ENCODE measurements at places on chromosomes 2 and 18.

DNA sequence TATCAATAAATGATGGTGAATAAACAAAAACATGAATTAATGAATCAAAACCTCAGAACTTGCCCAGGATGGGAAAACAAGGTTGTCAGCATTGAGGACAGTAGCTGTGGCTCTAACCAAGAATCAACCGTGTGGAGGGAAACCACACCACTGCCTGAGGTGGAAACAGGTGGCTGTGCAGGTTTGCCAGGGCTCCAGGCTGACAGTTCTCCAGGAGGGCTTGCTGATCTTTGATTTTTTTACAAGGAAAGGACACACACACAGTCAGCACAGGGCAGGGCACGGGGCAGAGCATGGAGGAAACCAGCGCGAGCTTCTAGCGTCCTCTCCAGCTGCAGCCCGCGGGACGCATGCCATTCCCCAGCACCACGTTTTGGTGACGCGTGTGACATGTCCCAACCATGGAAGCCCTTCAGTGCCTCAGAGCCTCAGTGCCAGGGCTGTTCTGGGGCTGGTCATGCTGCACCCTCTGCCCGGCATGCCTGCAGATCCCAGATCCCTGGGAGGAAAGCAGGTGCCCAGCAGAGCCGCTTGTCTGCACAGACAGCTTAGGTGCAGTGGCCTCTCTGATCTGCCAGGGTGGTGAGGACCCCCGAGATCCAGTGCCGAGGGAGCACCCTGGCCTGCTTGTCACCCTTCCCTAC lies 15.8 kb upstream of the AGXT start:
- DNase-seq: no peak

GRCh38 chr2:203824603-203825002 lies 43.0 kb upstream of the CTLA4 start:
- DNase-seq: no peak

DNA sequence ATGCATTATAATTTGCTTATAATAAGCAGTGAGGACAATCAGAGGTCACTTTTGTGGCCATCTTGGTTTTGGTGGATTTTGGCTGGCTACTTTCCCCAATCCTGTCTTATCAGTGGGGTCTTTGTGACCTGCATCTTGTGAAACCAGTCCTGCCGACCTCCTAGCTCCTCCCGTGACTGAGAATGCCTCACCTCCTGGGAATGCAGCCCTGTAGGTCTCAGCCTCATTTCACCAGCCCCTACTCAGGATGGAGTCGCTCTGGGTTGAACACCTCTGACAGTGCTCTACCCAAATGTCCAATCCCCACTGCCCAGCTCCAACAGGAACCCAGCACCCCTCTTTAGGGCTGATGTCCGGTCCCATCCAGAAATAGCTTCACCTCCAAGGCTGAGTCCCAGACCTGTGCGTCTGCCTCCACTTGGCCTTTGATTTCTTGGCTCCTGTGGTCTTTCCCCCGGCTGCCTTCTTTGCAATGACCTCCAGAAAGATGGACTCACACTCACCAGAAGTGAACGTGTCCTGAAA lies 31.3 kb upstream of the PXDN start:
- no peak for DNase-seq

GRCh38 chr18:24446453-24446852 lies 14.0 kb upstream of the HRH4 start:
- DNase-seq: no peak

DNA sequence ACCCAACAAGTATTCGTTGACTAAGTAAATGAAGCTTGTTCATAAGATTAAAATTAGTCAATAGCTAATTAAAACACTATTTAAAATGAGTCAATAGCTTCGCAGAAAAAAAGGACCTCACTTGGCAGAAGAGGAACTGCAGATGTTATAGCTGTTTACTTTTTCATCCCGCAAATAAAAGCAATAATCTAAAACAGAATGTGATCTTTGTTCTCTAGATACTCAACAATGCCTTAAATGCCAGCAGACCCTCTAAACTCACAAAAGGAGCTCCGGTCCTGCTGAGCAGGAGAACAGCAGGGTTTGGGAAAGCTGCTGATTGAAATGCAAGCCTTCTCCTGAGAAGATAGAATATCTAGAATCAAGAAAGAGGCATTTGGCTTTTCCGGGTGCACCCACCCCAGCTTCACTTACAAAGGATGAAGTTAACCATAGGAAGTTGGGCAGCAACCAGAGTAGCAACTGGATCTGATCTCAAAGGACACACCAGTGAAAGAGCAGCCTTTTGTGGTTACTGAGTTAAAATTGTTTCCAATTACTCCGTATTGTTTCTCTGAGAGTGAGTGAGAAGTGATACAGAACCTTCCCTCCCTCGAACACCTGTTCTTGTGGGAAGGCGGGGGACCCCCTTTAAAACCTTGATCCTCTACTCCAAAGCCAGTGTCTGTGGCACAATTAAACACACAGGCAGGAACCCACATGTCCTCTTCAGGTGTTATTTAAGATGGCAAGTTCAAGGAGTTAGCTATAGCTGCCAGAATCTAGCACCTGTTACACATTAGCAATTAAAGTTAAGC lies 6.8 kb downstream of the CCBE1 start:
- DNase-seq: no peak

- DNase-seq: no peak
Measured at GRCh38 chr2:214328941-214329340, 81.9 kb upstream of the VWC2L start.

DNA sequence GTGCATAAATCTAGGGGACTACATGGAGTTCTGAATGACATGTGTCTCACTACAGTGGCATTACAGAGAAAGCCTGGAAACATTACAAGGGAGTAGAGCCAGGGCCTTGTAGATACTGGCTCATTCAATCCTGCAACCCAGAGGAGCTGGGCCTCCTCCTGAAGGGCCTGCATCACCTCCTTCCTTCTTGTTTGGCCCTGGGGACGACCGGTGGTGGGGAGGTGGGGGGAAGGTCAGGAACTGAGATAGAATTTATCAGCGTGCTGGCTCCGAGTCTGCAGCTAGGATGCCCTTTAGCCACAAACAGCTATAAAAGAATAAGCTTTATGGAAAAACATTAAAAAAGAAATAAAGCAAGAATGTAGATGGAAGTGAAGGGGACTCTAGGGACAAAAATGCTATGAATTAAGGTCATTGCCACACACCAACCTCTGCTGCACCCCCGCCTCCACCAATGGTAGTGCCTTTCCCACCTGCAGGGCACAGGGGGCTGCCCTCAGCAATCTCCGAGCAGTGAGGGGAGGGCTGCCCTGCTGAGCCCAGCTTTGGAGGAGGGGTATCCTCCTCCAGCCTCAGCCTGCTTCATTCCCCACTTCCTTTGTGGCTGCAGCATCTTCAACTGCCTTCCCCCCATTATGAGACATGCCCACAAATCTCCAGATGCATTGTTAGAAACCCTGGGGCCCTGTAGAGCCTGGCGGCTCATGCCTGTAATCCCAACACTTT lies 149.0 kb downstream of the MSH2 start:
- DNase-seq: no peak

DNA sequence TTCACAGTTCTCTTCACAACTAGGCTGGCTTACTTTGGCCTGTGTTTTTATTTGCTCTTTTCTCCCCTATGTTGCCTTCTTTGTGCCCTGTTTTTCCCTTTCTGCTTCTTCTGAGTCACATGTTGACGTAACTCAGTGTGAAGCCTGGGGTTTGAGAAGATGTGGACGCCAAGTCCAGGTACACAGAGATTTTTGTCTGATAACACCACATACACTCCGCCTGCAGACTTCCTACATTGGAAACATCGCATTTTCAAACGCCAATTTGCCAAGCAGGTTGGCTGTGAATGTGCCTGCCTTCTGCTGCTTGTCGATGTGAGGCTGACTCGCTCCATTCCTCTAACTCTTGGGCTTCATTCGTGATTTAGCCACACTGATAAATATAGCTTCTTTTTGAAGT lies 62.6 kb upstream of the FN1 start:
- no peak for DNase-seq

- no peak for DNase-seq
Measured at GRCh38 chr2:27060323-27060722, 8.9 kb downstream of the AGBL5 start.

GRCh38 chr18:79367989-79368388 lies 27.7 kb upstream of the NFATC1 start:
- no peak for DNase-seq

- no peak for DNase-seq
Measured at GRCh38 chr2:101461381-101461780, 13.5 kb downstream of the RFX8 start.

DNA sequence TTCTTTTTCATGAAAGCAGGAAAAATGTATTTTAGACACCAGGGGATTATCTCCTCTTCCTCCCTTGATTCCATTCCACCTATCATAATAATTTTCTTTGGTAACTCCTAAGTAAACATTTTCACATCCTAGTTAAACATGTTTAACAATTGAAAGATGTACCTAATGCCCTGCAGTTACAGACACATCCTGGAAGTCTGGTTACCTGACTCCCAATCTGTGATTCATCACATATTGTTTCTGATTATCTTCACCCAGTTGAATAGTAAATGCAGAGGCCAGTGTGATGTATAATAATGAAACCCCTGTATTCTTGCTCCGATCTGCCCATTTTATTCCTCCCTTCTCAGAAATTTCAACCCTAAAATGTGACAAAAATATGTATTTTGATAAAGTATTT lies 1237.6 kb upstream of the LRRTM1 start:
- DNase-seq: no peak

DNA sequence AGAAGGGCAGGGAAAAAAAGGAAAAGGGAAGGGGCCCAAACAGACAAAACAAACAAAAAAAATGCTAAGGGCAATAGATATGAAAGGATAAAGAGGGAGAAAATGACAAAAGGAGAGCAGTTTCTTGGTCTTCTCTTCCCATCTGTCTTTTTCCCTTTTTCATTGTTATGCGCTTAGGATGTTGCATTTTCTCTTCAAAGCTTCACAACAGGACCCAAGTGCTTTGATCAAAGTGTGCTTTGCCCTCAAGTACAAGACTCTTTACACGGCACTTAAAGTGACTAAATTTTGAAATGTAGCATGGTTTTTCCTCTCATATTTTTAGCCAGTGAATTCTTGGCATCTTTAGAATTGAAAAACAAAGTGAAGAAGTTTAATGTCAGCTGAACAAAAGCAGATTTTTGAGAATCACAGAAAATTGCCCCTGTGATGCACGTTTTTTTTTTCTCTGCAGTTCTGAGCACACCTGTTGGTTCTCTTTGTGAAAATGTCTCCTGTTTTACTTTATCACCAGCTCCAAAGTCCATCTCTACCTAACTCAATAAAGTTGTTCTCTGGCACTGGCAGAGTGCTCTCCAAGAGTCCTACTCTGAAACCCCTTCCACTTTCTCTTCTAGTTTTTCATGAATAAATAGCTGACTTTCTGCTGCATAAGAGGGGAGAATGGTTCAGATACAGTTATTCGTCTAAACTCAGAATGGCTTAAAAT lies 126.6 kb downstream of the KCNH7 start:
- no peak for DNase-seq

- peak; percentile 35 for DNase-seq
Measured at GRCh38 chr2:152047824-152048471, 50.9 kb downstream of the CACNB4 start.

- no peak for DNase-seq
Measured at GRCh38 chr2:123670286-123670685, 354.8 kb upstream of the CNTNAP5 start.

GRCh38 chr2:47344890-47345589 lies 57.9 kb upstream of the MSH2 start:
- peak; percentile 59 for DNase-seq

DNA sequence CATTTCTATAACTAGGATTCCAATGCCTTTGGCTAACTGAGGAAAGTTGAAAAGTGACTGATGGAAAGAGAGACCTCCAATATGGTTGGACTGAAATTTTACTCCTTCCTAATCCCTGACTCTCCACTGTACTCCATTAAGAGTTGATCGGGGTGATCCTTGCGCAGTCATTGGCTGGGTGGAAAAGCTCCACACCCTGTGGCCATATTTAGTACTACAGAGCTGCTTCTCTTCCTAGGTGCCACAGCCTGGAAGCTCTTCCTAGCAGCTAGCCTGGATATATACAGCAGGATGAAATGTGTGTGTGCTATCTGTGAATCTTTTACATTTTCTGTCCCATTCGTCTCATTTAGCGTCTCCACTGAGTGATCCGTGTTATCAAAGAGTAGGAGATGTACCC lies 71.2 kb downstream of the MEP1B start:
- no peak for DNase-seq

GRCh38 chr18:56421647-56422046 lies 216.7 kb downstream of the TXNL1 start:
- DNase-seq: no peak

DNA sequence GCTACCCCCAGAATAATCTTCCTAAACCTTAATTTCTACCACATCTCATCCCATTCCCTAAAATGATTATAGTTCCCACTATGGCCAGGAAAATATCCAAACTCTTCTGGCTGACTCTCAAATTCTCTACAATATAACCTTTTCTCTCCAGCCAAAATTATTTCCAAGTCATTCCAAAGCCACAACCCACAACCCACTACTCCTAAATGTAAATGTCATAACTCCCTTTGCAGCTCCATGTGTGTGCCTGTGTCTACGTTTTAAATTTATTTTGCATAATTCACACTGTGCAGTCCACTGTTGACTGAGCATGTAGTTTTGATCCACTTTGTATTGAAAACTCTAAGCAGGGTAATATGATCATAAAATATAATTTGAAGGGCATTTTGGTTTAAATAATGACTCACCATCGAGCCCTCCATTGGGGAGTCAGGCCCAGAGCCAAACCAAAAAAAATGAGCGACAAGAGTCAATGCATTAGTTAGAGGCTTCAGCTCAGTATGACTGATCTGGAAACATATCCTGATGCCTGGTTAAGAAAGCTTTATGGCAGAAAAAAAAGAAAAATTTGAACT lies 171.0 kb downstream of the AFF3 start:
- DNase-seq: no peak

GRCh38 chr2:57796527-57796926 lies 250.1 kb upstream of the VRK2 start:
- no peak for DNase-seq

GRCh38 chr2:227855440-227855839 lies 16.0 kb upstream of the DAW1 start:
- DNase-seq: no peak

- DNase-seq: peak; percentile 12
Measured at GRCh38 chr2:43943809-43944452, 51.9 kb downstream of the LRPPRC start.

GRCh38 chr2:13113002-13113401 lies 396.3 kb downstream of the TRIB2 start:
- DNase-seq: no peak

DNA sequence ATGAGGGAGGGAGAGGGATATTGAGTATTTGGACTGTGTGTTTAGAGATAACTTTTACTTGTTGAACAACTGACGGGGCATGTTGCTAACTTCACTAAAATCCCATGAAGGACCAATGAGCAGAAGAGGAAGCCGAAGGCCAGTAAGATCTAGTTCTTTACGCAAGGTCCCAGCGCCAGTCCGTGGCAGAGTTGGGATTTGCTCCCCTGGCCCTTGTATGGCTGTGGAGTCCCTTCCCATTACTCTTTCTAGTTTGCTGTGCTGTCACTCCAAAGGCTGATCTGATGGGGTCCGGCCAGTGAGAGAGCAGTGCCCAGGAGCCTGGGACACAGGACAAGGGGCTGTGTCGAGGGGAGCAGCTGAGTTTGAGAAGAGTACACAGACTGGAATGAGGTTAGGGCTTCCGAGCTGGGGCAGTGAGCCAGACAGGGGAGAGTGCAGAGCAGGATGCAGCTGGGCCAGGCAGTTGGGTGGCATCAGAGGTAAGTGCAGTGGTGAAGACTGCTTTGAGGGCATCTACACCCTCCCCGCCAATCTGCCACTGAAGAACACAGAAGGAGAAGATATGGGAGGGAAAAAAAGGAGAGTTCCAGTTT lies 692.9 kb upstream of the HS6ST1 start:
- DNase-seq: no peak
